ENCODE measurements at places on chromosomes 5 and 9.

DNA sequence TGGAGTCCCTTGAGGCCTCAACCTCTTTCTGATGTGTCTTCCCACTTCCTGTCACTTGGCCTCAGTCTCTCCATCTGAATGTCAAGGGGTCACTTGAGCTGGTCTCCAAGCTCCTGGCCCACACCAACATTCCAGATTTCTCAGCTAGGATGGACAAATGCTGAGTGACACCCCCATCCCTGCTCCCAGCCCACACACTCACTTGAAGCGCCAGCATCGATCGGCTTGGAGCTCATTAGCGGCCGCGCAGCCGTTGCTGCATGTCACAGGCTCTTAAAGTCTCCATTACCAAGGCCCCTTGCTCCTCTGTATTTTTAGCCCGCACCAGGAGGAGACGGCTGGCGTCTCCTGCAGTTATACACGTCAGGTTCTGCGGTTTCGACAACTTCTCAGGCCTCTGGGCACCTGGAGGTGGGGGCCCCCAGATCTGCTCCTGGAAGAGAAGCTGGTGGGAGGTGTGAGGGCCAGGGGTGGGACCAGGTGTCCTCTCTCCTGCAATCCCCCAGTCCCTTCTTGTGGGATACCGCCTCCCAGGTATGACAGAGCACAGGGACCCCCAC, 33.4 kb upstream of the ARAP3 start:
- no peak for DNase-seq

DNA sequence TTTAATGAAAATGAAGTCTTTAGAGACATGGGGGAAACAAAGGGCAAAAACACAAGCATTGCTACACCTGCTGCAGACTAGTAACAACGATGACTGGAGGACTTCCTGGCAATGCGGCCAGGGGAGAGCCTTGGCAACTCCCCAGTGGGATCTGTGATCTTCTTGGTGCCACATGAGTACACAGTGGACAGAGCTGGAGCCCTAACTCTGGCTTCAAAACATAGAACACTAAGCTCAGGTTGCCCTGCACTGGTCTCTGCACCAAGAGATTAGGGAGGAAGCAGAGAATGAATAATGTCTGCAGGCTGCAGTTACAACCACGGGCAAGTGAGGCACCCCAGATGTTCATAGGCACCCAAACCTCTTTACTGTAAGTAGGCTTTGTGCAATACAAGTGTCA, 91.1 kb downstream of the MRPS27 start:
- no peak for DNase-seq

DNA sequence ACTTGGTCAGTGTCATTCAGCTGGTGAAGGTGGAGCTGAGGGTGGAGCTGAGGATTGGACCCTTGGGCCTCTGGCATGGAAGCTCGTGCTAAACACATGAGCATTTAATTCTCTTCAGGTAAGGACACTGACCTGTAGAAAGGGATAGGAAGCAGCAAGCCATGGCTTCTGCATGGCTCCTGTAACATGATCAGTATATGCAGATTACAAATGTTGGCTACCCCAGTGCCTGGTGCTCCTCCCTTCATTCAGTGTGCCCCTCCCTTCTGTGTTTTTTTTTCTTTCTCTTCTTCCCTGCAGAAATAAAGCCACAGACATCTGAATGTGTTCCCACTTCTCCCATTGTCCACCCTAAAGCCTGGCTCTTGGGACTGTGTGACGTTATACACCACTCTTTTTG, 52.9 kb downstream of the ARHGAP26 start:
- DNase-seq, result no peak

- DNase-seq, result no peak
Observed at GRCh38 chr5:18394443-18394804, 760.2 kb downstream of the TAF11L14 start.

DNA sequence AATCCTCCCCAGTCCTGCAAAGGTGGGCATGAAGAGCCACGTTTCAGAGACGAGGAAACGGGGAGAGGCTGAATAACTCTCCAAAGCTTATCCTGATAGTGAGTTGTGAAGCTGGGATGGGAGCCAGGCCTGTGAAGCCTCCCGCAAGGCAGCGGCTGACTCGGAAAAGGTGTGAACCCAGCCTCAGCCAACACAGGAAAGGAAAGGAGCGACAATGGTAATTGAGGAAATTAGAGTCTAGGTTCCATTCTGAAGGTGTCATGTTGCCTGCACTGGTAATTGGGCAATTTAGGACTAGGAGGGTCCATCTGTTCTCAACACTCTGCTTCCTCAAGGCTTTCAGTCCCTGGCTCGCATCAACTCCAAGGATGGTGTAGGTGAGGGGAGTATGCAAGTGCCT, 83.4 kb downstream of the LIFR start:
- no peak for DNase-seq

DNA sequence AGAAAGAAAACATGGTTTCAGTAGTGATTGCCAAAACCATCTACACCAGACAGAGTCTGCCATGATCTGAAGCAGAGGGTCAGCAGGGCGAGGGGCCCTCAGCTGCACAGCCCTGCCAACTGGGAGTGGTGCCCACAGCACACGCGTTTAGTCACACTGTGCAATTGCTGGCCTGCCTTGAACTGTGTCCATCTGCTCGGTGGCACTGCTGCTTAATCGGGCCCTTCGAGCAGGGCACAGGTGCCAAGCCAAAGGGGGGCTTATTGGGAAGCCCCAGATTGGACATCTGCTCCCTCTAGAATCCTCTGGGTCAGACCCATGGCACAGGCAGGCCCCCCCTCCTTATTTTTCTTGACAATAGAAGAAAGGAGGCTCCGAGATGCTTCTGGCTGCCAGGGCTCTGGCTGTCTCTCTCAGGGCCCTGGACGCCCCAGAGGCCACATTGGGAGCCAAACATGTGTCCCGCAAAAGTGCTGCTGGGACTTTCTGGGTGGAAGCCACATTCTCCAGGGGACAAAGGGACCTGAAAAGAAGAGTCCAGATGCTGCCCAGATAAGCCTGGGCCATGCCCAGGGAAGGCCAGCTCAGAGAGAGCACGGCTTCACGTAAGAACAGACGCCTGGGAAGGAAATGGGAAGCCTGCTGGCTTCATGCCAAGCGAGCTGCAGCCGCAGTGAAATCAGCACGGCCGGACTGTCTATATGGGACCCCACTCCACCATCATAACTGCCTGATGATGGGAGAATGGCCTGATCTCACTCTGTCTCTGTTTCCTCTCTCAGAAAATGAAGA, 349.2 kb downstream of the GADD45G start:
- peak; percentile 61 for DNase-seq

GRCh38 chr5:87277279-87277835, 9.7 kb downstream of the RASA1 start:
- DNase-seq, result no peak

GRCh38 chr5:6869677-6870076, 156.4 kb downstream of the TENT4A start:
- no peak for DNase-seq

DNA sequence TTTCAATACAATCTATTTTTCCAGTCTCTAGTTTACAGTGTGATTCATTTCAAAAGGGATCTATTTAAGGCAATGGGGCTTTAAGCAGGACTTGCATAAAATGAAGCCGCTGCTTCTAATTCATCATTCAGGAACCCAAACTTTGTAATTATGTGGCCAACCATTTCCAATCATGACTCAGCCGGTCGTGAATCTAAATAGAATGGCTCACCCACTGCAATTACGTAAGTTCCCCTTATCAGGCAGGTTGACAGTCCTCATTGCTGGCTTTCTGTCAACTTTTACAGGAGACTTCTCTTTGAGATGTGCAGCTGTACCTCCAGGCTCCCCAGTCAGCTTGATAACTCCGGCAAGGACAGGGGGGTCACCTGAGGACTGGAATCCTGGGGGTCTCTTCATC, 152.8 kb upstream of the DAP start:
- DNase-seq, result no peak

DNA sequence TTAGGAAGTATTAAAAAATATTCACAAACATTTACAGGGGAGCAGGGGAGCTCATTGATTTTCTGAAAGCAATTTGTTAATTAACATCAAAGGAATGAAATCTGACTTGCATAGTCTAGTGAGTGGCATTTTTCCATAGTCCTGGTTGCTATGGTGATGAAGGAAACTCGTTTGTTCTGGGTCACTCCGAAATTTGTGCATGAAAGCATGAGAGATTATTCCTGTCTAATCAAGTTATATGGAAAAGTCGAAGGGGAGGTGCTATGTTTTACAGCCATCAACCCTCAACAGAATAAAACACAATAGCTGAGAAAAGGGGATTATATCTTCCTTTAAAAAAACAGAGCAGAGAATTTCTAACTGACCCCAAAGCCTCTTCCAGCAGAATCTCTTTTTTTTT, 1495.7 kb upstream of the WWC1 start:
- DNase-seq, result no peak

- no peak for DNase-seq
Observed at GRCh38 chr9:13436591-13436990, 157.1 kb upstream of the MPDZ start.

DNA sequence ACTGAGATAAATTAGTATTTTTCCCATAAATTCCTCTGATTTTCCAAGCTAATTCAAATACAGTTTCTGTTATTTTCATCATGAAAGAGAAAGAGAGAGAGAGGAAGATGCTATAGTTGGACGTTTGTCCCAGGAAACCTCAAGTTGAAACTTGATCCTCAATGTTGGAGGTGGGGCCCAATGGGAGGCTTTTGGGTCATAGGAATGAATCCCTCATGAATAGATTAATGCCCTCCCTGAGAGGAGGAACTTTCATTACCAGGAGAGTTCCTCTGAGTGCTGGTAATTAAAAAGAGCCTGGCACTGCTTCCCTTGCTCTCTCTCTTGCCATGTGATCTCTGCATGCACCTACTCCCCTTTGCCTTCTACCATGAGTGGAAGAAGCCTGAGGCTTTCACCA, 189.9 kb upstream of the SMC2 start:
- no peak for DNase-seq

- DNase-seq, result no peak
Observed at GRCh38 chr5:110268985-110269384, 457.5 kb downstream of the TMEM232 start.

- no peak for DNase-seq
Observed at GRCh38 chr5:72465601-72466563, 41.3 kb downstream of the ZNF366 start.

DNA sequence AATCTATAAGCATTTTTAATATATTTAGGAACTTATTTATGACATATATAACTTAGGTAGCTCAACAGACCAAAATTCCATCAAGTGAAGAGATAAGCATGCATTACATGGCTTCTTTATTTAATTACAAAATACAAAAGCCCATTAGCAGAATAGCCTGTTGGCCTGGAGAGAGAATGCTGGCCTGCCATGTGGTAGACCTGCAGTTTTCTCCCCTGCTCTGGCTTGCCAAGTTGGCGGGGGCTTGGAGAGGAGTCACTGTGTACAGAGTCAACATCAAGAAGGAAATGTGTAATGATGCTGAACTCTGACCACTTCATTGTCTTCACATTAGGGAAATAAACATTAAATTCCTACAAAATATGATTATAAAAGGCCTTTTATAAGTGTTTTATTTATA, 69.8 kb upstream of the CNTLN start:
- peak; percentile 93 for DNase-seq

All from BE2C (cell line).